ENCODE measurements at places on chromosomes 4 and X.
A peak's percentile ranks its signal among the peaks of the same experiment; 100 is the strongest.

DNA sequence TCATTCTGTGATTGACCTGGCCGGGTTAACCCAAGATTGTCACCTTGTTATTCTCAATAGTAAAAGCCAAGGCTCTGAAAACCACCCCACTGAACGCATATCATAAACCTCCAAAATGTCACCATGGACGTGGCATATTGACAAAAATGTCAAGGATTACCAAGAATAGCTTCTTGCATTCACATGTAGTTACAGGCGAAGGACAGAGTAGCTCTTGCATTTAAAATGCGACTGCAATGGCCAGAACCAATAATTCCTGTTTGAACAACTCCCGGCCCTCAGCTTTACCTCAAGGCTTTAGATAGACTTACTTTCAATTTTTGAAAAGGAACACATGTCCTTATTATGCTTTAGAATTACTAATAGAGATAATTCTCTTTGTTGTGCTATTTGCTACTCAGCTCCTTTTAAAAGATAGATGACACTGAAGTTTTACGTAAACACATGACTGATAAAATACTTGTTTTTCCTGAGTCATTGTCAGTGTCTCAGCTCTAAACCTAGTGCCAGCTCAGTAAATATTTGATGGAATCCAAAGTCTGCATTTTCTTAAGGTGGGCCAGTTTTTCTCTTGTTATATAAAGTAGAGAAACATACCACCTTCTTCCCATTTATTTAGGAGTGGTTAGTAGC is 66.3 kb downstream of the CLDN34 start:
- DNase-seq, result no peak

DNA sequence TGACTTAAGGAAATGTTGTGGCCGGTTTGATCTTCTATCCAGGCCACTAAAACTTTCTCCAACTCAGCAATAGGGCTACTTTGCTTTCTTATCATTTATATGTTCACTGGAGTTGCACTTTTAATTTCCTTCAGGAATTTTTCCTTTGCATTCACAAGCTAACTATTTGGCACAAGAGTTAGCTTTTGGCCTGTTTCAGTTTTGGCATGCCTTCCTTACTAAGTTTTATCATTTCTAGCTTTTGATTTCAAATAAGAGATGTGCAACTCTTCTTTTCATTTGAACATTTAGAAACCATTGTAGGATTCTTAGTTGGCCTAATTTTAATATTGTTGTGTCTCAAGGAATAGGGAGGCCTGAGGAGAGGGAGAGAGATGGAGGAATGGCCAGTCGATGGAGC is 79.8 kb upstream of the TLL1 start:
- DNase-seq, result no peak

- no peak for DNase-seq
Measured at GRCh38 chr4:70667740-70668535, 1.6 kb upstream of the JCHAIN start.

GRCh38 chr4:101186567-101187184 is 160.7 kb downstream of the PPP3CA start:
- DNase-seq, result no peak

GRCh38 chr4:39846120-39846519 is 131.6 kb downstream of the PDS5A start:
- no peak for DNase-seq

DNA sequence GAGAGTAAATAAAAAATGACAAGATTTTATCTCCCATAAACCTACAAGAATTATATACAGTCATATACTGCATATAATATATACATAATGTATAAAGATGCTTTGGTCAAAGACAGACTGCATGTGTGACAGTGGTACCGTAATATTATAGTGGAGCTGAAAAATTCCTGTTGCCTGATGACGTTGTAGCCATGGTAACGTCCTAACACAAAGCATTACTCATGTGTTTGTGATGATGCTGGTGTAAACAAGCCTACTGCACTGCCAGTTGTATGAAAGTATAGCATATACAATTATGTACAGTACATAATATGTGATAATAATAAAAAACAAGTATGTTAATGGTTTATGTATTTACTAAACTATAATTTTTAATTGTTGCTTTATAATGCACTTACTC is 245.2 kb upstream of the CENPE start:
- DNase-seq, result no peak

DNA sequence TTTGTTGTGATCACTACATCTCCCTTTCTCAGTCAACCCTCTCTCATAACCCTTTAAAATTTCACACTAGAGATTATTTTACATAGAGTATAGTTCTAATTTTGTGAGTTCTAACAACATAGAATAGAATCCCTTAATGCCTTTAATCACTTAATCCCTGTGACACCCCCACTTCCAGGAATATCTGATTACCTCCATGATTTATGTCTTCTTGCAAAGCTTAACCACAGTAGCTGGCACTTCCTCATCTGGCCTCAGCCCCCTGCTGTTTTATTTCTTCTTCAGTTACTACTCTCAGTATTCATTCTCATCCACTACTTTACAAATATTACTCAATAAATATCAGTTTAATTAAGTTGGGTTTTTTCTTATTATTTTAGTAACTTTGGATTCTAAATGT is 340.9 kb downstream of the CENPC start:
- no peak for DNase-seq

DNA sequence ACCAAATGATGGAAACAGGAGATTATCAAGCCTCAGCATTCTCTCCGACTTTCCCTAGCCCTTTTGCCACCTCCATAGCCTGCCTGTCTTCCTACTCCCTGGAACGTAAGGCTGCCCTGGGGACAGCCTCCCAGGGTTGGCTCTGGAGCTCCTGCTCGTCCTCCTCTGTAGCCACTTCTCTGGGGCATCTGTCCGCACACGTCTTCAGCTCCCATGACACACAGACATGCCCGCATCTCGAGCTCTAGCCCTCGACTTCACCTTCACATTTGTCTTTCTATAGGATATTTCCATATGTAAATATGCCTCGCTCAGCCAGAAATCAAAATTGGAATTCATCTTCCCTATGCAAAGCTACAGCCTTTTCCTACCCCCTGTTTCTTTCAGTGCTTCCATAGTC is 67.7 kb downstream of the TSC22D3 start:
- DNase-seq, result no peak

GRCh38 chrX:85052636-85053343 is 49.1 kb downstream of the APOOL start:
- no peak for DNase-seq

GRCh38 chr4:185841451-185841850 is 29.5 kb upstream of the SORBS2 start:
- DNase-seq, result no peak

GRCh38 chrX:69203638-69204037 is 38.4 kb upstream of the PJA1 start:
- DNase-seq, result no peak

GRCh38 chrX:23789386-23790154 is 6.6 kb downstream of the SAT1 start:
- DNase-seq, result no peak

GRCh38 chr4:137029026-137029425 is 503.3 kb downstream of the PCDH18 start:
- DNase-seq, result no peak

GRCh38 chrX:72714478-72714916 is 391 bp upstream of the PHKA1 start:
- DNase-seq, result peak; percentile 9

DNA sequence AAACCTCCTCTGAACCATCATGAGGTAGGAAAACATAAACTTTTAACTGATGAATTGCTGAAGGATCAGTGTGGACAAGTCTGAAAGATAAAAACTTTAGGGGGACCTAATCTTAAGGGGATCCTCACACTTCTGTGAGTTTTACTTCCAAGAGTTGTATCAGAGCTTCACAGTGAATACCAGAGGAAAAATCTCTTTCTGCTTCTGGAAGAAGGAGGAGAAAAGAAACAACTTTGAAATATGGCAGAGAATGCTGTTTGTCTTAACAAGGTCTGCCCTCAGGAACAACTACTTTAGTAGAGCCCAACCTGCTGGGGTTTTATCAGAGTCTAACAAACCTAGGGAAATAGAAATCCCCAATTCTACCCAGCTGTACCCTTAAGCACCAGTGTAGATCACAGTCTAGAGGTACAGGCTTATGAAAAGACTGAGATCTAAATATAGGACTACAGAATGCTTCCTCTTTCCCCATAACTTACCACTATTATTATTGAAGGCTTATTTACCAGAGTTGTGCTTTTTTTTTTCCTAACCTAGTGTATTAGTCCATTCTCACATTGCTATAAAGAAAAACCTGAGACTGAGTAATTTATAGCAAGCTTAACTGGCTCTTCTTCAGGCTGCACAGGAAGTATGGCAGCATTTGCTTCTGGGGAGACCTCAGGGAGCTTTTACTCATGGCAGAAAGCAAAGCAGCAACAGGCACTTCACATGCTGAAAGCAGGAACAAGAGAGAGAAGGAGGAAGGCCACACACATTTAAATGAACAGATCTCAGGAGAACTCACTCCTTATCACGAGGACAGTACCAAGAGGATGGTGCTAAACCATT is 167.9 kb downstream of the CAMK2D start:
- no peak for DNase-seq

DNA sequence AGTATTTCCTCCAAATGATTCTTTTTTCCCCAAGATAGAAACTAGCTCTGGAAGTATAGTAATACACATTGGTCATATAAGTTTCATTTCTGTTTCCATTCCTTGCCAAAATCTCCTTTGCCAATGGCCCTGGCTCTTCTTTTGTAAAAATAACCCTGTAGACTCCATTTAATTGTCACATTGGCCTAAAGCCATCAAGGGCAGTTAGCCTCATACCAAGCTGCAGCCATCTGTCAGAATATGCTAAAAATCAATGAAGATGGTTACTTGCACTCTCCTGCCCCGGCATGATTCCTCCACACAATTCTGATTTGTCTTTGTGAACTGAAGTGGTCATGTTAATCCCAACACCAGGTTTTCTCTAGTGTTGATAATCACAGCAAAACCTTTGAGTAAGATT is 380.5 kb downstream of the SH2D1A start:
- DNase-seq, result no peak

DNA sequence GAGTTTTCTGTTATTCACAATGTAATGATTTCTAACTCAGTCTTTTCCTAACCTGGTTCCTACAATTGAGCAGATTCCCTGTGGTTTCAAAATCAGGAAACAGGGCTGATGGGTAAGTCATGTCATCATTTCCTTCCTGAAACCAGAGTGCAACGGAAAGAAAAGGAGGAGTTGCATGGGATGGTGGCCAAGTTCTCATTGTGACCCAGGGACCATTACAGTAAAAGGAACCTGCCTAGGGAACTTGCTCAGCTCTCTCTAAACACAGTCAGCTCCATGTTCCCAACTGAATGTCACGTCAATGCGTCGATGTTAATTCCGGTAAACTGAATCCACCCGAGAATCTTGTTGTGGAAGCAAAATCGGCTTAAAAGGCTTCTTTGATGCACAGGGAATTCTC is 51.2 kb downstream of the LGI2 start:
- no peak for DNase-seq

DNA sequence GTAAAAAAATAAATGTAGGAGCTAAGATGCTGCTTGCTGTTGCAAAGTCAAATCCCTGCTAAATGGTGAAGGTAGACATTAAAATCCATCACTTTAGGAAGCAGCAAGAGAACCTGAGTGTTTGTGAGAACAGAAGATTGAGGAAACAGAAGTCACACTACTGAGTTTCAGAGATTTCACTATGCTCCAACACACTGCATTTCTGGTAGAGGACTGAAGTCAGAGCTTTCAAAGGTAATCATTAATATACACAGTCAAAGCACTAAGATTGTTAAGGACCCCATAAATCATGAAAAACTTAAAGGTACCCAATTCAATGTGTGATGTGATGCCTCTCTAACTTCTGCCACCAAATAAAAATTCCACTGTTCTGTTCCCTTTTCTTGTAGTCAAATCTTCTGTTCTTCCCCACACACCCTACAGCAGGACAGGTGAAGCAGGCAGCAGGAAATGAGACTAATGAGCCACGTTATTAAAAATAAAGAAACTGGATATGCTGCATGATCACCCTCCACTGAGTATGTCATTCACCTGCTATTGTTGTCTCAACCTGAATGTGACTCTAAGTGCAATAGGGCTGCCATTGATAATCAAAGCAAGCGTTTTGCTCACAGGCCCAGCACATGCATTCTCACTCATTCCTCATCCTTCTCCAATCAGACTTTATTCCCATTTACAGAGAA is 28.9 kb upstream of the APELA start:
- no peak for DNase-seq

- no peak for DNase-seq
Measured at GRCh38 chrX:790041-790506, 159.5 kb downstream of the SHOX start.

- DNase-seq, result no peak
Measured at GRCh38 chr4:153335665-153336064, 8.8 kb upstream of the MND1 start.

DNA sequence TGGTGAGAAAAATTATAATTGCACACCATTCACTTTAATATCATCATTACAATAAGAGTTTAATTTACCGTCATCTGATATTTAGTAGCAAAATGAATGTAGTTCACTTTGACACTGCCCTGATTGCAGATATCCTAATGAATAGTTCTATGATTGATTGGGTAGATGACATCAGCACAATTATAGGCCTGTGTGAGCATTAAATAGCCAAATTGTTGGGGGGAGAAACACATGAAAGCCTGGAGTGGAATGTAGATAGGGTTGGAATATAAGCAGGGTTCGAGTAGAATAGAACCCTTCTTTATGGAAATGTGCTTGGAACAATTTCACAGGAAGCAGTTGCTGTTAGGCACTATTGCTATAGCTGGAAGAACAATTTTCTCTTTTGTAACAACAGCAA is 1526.2 kb downstream of the RPA4 start:
- DNase-seq, result no peak

GRCh38 chr4:144399927-144400326 is 246.0 kb upstream of the HHIP start:
- DNase-seq, result no peak

- no peak for DNase-seq
Measured at GRCh38 chr4:124459941-124460310, 252.6 kb downstream of the ANKRD50 start.

- no peak for DNase-seq
Measured at GRCh38 chr4:26987191-26987590, 126.5 kb downstream of the STIM2 start.

DNA sequence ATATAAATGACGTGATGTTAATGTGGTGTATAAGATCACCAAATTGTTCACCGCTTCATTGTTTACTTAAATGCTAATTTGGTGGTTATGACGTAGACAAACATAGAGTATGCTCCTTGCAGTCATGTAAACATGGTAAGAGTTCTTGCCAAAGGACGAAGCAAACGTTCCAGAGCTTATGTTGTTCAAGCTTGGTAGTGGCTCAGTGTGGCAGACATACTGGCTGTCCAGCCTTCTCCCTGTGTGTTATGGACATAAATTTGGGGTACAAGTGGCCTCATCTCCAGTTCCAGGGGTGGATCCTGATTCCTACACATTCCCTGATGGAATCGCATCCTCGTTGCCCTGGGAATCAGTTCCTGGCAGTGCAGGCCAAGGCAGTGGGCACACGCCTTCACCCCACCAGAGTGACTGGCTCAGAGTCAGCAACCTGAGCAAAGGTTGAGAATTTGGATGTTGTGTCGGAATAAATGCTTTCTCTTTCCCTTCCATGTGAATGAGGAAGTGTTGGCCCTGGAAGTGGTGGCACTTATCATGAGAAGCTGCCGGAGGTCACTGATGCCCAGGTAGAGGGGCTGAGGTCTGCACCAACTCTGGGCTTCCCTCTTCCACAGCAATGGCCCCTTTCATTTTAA is 25.4 kb downstream of the F11 start:
- DNase-seq, result no peak

GRCh38 chr4:54238389-54238788 is 9.3 kb downstream of the PDGFRA start:
- no peak for DNase-seq

GRCh38 chrX:3527166-3527565 is 180.7 kb upstream of the MXRA5 start:
- no peak for DNase-seq
